AG10803 (cell line): ENCODE measurements at places on chromosomes 5 and 9.

GRCh38 chr9:128636024-128636390, 20.6 kb downstream of the DYNC2I2 start:
- DNase-seq, result no peak

- DNase-seq, result no peak
These were observed 64.7 kb downstream of the RGS7BP start for GRCh38 chr5:64570395-64570996.

DNA sequence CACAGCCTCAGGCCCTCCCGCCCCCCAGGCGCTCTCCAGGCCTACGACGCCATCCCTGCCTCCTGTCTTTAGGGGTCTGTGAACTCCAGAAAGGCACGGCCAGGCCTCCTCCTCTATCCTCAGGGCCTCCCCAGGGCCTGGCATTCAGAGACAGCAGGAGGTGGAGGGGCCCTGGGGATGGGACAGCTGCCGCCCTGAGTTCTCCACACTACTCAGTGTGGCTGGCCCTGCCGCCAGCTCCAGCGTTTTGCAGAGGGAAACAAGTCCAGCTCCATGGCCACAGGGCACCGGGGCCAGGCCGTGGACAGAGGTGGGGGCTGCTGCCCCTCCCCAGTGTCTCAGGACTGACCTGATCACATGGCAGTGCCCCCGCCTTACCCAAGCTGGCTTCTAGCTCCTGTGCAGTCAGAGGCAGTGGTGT, 16.4 kb downstream of the SH3GLB2 start:
- DNase-seq, result no peak

- DNase-seq, result no peak
These were observed 230.9 kb downstream of the CDH9 start for GRCh38 chr5:26807231-26808199.

- DNase-seq, result no peak
These were observed 651.6 kb upstream of the RORB start for GRCh38 chr9:73845539-73845938.

DNA sequence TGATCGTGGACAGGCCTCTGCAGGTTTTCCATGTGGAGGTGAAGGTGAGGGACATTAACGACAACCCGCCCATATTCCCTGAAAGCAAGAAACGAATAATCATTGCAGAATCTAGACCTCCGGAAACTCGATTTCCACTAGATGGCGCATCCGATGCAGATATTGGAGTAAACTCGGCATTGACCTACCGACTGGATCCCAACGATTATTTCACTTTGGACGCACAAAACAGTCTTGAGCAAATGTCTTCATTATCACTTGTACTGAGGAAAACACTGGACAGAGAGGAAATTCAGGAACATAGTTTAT, 621 bp downstream of the PCDHA13 start:
- DNase-seq, result no peak
